ENCODE measurements at places on chromosomes 16 and 17.
A peak's percentile ranks its signal among the peaks of the same experiment; 100 is the strongest.

DNA sequence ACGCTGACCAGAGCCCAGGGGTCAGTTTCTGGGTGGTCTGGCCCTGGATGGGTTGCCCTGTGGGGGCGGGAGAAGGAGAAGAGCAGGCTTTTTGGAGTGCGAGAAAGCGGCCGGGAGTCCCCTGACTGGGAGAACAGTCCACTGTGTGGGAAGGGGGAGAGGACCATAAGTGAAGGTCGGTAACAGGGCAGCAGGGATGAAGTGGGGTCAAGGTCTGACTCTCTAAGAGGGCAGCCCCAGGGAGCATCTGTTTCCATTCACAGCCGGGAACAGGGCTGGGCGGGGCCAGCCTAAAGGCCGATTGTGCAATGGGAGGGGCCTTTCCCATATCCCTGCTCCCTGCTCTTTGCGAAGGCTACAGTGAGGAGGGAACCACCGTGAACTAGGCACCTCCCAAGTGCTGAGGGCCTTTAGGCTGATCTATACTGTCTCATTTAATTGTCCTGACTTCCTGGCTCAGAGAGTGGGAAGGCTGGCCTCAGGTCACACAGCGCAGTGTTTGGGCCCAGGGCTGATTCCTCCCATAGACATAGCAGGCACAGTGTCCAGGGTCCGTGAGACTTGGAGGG is 10.4 kb upstream of the WFDC1 start:
- no peak for DNase-seq

- peak; percentile 18 for DNase-seq
Observed at GRCh38 chr17:41919165-41919817, 540 bp upstream of the ACLY start.

GRCh38 chr17:50262001-50262794 is 12.1 kb upstream of the TMEM92 start:
- DNase-seq = no peak

DNA sequence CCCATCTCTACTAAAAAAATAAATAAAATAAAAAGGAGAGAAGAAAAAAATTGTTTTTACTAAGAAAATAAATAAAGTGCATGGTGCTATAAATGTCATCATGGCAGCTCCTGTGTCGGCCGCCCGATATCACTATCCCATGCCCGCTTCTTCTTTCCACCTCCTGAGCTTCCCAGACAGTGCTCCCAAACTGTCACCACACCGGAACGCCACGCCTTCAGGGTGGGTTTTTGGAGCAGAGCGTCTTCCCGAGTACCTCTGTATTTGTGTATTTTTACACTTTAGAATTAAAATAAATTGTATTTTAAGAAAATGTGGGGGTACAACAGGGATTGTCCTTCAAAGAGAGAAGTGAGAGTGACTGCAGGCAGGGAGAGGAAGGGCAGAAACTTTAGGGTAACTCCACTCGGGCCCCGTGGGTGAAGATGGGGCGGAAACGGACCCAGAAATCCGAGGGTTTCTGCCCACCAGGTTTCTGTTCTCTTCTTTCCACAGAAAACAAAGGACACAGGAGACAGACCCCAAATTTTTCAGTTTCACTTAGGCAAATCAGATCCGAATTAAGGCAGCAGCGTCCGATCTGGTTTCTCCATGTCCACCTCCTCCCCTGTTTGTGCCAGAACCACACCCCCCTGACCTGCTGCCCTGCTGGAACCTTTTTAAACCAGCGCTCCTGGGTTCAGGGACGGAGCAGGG is 3.6 kb upstream of the ITGAX start:
- DNase-seq = no peak

DNA sequence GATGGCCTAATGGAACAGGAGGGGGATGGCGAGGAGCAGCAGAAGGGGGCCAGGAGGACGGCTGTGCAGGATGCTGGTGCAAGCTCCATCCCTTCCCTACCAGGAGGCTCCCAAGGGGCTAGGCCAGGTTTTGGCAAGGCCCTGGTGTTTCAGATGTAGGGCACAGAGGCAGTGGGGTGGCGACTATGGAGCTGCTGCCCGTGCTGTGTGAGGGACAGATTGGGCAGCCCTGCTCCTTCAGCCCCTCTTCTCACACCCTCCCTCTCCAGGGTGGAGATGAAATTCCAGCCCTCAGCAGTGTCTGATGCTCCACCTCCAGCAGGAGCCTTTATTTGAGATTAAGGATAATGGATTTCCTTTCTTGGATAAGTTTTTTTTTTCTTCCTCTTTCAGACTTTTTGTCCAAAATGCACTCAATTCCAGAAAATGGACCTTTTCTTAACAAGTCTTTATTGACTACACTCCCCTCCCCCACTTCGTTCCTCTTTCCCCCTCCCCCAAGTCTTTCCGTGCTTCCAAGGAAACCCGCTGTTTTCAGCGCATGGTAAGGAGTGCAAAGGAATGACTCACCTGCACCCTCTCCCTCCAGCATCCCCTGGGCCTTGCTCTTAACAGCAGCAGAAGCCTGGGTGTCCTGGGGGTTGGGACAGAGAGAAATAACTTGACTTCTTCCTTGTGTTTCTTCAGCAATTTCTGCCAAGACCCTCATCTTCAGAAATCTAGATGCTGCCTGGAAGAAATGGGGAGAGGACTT is 95.2 kb downstream of the CCDC182 start:
- no peak for DNase-seq

- no peak for DNase-seq
Observed at GRCh38 chr17:75850928-75851692, 4.0 kb downstream of the WBP2 start.

GRCh38 chr17:80738987-80739730 is 194.5 kb downstream of the RPTOR start:
- no peak for DNase-seq

DNA sequence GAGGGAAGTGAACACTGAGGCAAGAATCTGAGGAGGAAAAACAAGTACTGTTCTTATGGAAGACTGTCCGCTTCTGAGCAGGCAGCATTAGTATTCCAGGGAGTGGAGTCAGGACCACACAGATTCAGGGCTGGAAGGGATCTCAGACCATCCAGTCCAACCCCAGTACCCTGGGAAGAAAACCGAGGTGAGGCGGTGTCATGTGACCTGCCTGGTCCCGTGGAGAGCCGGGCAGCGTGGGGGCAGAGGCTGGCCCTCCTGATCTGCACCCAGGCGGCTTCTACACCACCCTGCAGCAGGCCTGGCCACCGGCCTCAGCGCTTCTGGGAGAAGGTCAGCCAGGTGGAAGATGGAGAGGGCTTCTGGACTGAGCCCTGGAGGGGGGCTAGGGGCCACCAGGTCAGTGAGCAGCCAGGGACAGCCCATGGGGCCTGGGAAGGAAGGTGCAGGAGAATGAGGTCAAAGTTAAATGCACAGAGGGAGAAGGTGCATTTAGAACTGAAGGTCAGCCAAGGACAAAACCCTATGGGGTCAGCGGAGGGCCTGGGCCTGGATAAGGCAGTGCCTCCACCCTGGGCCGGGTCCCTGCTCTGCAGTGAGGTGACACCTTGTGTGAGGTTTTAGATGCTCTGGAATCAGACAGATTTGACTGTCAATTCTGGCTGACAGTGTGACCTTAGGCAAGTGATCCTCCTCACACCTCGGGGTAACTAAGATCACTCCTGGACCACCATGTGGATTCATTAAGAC is 45.9 kb downstream of the VAC14 start:
- DNase-seq = no peak

GRCh38 chr16:65523283-65523944 is 401.6 kb upstream of the CDH11 start:
- no peak for DNase-seq

Measured in effector CD8-positive, alpha-beta T cell (primary cell).